Right cardiac atrium (tissue), 5 donors: ENCODE measurements at places on chromosomes 3 and 15.

GRCh38 chr3:65573548-65574116 lies 465.1 kb downstream of the MAGI1 start:
- DNase-seq, result no peak

DNA sequence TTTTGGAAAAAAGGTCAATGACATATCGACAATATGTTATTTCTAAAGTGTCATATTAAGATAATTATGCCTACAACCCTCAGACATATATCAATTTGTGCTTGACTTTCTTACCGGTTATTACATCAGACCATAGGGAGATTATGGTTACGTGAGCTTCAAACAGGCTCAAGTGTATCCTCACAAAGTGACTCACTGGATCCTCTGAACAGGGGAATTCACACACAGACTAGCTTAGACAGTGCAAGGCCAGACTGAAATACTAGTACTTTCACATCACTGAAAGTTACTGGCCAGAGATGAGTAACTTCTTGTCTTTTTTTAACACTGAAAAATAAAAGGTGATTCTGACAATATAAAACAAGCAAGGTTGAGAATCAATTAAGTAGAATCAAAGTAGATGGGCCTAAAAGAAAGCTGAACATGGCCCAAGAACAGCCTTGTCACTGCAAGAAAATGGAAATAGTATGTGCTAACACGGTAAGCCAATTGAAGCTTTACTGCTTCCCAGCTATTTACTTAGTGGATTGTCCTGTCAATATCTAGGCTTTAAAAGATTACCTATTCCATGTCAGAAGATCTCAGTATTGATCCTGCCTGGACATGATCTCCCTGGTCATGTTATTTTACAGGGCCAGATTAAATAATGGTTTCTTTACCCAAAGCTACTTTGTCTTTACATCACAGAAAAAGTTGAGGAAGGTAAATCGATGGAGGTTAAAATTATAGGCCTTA lies 848.6 kb downstream of the ROBO1 start:
- no peak for DNase-seq

DNA sequence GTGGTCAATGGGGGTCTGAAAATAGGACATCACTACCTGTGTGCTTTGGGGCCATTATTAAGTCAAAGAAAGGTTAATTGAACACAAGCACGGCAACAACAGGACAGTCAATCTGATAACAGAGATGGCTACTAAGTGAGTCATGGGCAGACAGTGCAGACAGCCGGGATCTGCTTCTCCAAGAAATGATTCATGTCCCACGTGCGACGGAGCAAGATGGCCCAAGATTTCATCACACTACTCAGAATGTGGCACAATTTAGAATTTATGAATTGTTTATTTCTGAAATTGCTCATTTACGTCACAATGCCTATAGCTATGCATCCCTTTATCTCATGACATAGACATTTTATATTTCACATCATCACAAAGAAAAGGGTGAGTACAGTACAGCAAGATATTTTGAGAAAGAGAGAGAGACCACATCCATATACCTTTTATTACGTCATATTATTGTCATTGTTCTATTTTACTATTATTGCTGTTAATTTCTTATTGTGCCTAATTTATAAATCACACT lies 770.6 kb upstream of the NR2F2 start:
- no peak for DNase-seq

GRCh38 chr15:60480149-60480548 lies 1.2 kb upstream of the ICE2 start:
- no peak for DNase-seq

DNA sequence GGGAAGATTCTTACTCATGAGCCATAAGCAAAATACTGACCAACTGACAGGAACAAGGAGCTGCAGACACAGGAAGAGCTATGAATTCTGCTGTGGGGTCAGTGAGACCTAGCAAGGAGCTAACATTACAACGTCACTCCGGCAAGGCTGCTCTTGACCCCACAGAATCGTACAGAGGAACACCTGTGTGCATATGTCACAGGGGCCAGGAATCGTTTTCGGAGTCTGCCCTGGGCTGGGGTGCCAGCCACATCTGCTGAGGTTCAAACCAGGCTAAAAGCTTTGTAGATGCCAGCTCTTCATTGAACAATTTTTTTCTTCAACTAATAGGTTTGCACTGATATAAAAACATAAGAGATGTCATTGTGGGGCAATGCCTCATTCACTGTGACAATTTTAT lies 82.6 kb downstream of the LRRK1 start:
- no peak for DNase-seq

- DNase-seq, result no peak
These were observed 432.2 kb downstream of the UNC13C start for GRCh38 chr15:54410481-54410880.

DNA sequence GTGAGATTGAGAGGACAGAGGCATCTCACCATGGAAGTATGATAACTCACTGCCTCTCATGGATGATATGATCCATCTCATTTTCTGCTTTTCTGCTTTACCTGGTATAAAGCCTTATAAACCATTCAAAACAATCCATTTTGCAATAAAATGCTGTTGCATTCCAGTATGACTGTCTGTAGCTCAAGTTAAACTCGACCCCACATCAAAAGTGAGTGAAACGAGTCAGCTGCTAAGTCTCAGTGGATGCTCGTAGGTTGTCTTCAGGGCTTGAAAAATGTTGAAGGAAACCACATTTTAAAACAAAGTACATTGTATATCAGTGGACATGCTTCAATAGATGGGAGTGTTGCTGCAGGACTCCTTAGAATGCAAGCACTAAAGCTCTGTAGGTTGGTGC lies 839.0 kb downstream of the TUSC7 start:
- no peak for DNase-seq

- DNase-seq, result no peak
These were observed 174.9 kb downstream of the NSMCE3 start for GRCh38 chr15:29094711-29095110.

GRCh38 chr3:27678234-27678633 lies 43.9 kb downstream of the EOMES start:
- no peak for DNase-seq

DNA sequence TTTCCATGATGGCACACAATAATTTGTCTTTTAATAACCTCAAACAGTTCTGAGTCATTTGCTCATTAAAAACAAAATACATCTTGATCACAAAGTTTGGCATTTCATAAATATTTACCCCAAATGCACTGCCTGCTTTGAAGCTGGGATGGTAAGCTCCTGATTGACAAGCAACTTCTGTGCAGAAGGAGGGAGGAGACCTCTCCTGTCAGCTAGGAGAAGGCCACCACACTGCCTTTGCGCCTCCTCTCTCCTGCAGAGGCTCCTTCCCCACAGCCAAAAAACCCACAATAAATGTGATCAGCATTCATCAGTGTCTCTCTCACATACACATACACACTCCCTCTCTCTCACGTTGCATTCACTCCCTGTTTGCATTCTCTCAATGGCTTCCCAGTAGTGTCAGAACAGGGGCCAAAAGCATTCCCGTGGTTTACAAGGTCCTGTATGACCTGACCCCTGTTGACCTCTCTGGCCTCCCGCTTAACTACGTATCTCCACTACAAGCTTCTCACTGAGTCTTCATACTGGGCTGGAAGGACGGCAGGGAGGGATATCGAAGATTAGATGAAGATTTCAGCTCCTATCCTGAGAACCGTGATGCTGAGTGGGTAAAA lies 216.4 kb downstream of the FOXP1 start:
- DNase-seq, result no peak

DNA sequence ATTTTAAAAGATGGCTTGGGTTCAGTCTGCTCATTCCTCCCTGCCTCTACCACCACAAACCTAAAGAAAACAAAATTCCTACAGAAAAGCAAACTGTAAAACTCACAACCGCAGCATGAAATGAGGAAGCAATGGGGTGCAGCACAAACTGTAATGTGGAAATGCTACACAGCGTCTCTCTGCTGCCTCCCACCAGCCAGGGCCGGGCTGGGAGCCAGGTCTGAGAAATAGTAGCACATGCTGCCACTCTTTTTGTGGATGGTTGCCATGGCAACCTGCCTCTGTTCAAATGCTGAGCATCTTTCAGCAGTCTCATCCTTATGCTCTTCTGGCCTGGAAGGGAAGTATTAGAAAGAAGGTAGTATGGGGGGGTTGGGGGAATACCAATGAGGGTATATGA lies 55.4 kb downstream of the EOMES start:
- peak; percentile 89 for DNase-seq

DNA sequence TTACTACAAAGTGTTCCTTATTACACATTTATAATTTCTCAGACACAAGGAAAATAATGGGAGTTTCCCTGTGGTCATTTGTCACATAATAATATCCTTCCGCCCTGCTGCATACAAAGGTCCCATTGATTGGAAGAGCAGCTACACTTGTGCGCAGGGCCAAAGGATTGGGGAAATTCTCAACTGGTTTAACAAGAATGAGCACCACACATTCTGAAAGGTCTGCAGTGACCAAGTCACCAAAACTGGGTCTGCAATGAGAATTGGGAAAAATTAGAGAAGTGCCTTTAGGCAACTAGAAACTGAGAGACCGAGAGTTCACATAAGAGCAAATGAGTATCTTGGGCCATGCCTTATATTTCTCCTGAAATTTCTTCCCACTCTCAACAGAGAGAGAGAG lies 98.2 kb upstream of the NR2F2 start:
- DNase-seq, result no peak

DNA sequence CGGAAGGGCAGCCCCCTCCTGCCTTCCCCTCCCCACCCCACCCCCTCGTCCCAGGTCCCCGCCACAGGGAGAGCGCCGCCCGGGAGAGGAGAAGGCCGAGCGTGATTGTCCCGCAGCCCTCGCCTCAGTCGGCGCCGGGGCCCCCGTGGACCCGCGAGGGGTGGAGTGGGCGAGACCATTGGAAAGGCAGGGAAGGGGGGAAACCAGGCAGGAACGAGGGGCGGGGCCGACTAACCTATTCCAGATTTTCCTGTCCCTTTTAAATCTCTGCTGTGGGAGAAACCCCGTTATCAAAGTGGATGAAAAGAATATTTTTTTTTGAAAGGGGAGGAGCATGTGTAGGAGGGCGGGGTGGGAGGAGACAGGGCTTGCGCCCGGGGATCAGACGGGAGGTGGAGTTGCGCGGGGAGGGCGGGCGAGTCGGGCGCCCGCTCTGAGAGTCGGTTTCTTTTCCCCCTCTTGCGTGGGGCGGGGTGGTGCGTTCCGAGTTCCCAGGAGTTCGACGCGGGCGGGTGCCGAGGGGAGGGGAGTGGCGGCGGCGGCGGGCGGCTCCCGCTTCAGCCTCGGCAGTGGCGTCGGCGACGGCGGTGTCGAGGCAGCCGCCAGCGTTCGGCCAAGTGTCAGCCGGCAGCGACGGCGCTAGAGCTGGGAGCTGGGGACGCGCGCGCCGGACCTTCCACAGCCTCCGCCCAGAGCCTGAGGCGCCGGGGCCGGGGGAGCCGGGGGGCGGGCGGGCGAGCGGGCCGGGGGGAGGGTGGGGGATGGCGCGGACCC lies at the start of gene NECTIN3:
TSS of gene NECTIN3 (plus strand) at position 560 of the 774 bp plus-strand sequence. CDS start at position 762, 202 bp downstream.
- DNase-seq, result peak; percentile 97

- no peak for DNase-seq
These were observed 77.5 kb upstream of the PRR23C start for GRCh38 chr3:139122221-139122581.

GRCh38 chr15:101810456-101810855 lies 1.5 kb upstream of the OR4F15 start:
- no peak for DNase-seq

- DNase-seq, result no peak
These were observed 23.6 kb upstream of the FMN1 start for GRCh38 chr15:33218071-33218491.

DNA sequence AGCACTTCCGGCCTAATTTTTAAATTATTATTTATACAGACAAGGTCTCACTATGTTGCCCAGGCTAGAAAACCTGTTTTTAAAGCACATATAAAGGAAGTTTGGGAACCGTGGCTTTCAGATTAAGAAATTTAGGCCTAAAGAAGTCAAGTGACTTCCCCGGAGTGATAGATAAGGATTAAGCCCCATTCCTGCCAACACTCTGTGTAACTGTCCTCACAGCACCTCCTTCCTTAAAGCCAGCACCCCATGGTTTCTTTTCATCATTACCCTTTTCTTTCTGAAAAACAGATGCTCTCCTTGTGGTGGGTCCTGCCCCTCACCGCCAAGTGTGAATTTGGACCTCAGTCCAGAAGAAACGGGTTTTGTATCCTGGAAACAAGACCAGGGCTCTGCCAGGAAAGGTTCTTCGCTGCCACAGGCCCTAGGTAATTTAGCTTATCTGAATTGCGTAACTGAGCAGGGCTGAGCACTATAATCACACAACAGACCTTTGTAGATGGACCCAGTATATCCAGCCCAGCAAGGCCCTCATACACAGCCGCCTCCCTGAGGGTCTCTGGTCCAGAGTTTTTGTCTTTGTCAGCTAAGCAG lies 231.3 kb downstream of the PLCL2 start:
- no peak for DNase-seq

- no peak for DNase-seq
These were observed 9.3 kb downstream of the VEPH1 start for GRCh38 chr3:157493627-157494550.

GRCh38 chr3:426072-426471 lies 229.5 kb downstream of the CHL1 start:
- no peak for DNase-seq

GRCh38 chr3:195001961-195002861 lies 268.7 kb downstream of the XXYLT1 start:
- DNase-seq, result peak; percentile 86
